ENCODE measurements at places on chromosomes 11 and 22.

- DNase-seq: no peak
Measured at GRCh38 chr11:14106303-14107049, 144.0 kb downstream of the SPON1 start.

- no peak for DNase-seq
Measured at GRCh38 chr11:121931748-121932352, 184.2 kb downstream of the BLID start.

DNA sequence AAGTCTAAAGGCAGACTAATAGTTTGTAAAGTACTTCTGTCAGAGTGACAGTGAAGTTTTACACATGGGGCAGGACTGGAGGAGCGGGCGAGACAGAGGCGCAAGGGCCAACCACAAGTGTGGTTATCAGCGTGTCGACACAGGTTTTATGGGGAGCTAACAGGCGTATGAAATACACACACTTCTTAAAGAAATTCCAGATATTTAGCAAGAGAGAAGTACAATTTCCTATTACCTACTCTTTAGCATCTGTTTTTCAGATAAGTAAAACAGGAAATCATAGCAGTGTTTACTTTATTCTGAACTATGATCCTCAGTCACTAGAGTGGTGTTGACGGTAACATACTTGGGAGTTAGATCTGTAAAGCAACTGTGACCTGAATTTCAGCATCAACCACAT is 22.5 kb downstream of the VSIG10L2 start:
- DNase-seq: no peak

GRCh38 chr11:68905421-68906360 is 2.0 kb downstream of the IGHMBP2 start:
- DNase-seq: no peak

- peak; percentile 24 for DNase-seq
Measured at GRCh38 chr22:27918341-27919221, 475 bp downstream of the PITPNB start.

- no peak for DNase-seq
Measured at GRCh38 chr11:70556884-70557741, 158.8 kb downstream of the CTTN start.

DNA sequence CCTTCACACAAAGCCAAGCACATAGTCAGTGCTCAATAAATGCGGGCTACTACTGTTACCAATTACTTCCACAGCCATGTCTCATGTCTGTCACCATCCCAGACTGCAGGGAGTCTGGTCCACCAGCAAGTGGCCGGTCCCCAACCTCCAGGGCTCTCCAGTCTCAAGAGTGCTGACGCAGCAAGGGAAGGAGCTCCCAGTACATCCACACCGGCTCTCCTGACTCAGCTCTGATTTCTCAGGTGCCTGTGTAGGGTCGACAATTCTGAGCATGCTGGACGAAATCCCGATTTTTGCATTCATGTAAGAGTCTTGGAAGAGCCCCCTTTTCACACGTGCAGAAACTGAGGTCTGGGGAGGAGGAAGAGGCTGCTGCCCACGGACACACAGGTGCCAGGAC is 10.3 kb upstream of the NEFH start:
- DNase-seq: no peak
